Activated CD4-positive, alpha-beta T cell treated with anti-CD3 and anti-CD28 coated beads, Interleukin-2, Interleukin-4, amounts not matched to agents 100 ng/mL and 50 ng/mL, durations not matched to agents 16 hours and 8 hours (primary cell): ENCODE measurements at places on chromosomes 2 and 18.
A peak's percentile ranks its signal among the peaks of the same experiment; 100 is the strongest.

DNA sequence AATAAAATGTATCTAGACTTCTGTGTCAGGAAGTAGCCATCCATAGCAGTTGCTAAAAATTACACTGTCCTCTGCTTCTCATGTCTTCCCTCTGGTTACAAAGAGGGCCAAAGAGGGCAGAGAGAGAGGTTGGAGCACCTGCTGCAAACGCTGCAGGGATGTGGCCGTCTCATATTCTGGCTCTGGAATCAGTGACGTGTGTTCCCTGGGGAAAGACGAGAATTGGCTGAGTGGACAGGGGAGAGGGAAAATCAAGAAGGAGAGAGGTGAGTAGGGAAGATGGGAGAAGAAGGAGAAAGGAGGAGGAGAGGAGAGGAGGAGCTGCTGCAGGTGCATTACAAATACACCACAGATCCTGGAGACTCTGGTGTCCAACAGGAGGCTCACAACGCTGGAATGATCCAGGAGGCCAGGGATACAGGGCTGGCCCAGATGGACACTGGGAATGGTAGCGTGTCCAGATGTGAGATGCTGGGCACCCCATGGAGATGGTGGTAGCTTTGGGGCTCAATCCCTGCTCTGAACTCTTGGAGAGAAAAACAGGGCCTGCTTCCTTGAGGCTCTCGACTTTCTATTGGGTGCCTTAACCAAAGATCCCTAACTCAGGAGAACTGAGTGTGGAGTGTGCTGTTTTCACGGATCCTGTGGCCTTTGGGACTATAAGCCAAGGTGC is 118.4 kb upstream of the PXDN start:
- no peak for DNase-seq

DNA sequence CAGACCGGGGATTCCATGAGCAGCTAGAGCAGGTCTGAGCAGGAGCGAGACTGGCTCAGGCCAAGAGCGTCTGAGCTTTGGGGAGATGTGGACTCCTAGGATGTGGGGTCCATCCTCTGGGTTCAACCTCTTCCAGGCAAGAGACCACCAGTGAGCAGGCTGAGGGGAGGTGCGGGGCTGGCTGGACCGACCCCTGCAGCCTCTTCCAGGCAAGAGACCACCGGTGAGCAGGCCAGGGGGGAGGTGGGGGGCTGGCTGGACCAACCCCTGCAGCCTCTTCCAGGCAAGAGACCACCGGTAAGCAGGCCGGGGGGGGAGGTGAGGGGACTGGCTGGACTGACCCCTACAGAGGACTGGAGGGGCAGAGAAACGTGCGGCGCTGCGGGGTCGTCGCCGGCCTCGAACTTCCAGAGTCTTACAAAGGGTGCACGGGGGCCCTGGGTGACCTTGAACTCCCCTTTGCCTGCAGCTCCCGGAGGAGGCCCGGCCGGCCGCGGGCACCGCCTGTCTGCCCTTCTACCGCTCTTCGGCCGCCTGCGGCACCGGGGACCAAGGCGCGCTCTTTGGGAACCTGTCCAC is 63.4 kb downstream of the TPO start:
- no peak for DNase-seq

DNA sequence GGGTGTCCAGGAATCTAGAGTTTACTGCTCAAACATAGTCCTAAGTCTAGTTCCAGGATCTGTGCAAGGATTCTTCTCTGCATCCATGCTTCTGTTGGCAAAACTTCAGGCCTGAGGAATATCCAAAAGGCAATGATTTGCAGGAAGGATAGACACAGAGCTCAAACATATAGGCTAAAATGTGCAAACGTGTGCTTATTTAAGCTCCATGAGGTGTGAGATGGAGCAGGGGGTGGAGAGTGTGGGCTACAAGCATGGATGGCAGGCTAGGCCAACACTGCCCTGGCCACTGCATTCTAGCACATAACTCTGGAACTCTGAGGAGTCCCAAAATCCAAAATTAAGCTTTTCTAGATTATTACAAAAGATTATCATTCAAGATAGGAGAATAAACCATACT is 301.1 kb downstream of the PAX3 start:
- no peak for DNase-seq

GRCh38 chr2:225893151-225893550 is 493.6 kb downstream of the NYAP2 start:
- DNase-seq = no peak

DNA sequence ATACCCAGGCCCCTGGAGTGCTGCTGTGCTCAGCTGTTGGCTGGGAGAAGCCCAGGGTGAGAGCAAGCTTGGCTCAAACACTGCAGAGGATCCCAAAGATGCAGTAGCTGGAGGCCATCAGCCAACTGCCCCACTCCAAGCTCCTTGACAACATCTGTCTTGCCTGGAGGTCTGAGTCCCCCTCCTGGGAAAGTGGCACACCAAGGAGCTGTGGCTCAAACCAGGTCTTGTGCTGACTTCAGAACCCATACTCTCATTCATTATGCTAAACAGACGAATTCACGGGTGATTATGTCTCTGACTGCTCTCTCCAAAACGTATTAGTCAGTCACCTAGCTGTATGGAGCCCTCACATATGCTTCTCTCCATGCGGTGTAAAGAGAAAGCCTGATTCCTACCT is 206.1 kb downstream of the TTC32 start:
- DNase-seq = no peak

- DNase-seq = peak; percentile 9
These were observed 17.7 kb downstream of the POU3F3 start for GRCh38 chr2:104871649-104871971.
